HS-27A (cell line): ENCODE measurements at places on chromosomes 5 and 9.

- DNase-seq = no peak
Observed at GRCh38 chr5:73111536-73111935, 8.8 kb upstream of the TMEM171 start.

DNA sequence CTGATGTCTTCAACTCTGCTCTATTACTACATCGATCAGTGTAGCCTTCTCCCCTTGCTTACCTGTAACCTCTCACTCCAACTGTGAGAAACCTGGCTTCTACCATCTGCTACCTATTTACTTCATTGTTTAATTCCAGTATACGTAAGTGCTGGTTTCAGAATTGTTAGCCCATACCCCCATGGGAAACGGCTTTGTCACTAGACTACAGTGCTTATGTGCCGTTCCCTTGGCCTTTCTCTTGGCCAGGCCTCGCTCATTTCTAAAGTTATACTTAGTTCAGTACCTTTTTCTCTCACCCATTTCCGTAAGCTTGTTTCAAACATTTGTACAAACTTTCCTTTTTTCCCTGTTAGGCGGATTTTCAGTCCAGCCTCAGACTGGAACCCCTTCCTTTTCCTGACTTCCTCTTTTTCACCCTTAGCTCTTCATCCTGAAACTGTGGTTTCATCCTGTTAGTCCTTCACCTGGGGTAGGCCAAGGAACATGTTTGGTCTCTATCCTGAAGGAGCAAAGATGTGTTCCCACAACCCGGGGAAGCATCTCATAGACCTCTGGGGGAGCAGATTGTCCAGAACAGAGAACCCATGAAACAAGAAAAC is 21.7 kb downstream of the ALG2 start:
- DNase-seq = no peak

DNA sequence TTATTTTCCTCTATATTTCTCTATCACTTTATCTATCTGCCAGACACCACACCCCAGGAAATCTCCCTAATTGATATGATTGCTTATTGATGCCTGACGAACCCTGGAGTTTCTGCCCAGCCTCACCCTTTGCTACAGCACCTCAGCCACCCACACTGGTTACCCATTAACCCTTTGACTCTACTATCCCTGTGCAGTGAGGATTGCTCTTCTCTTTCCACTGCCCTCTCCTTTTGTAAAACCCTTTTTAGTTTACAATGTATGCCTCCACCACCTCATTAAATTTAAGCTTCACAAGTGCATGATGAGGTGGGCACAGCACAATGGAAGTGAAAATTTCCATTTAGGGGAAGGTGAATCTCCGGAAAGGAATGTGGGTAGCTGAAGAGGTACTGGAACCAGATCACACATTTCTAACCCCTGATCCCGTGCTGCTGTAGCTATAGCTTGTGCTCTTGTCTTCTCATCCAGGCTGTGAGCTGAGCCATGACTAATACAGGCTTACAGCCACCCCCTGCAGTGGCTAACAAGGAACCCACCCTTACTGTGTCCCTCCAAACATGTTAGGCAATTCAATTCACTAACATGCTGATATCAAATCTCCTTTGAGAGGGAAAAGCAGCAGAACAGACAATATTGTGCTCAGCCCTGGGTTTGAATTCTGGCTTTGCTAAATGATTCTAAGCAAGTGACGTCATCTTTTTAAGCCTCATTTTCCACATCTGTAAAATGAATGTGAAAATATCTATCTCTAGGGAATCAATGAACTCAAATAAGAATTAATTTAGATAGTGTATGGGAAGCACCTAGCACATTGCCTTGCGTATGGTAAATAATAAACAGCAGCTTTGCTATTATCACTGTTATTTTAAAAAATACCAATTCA is 186.9 kb upstream of the TRIM32 start:
- no peak for DNase-seq

DNA sequence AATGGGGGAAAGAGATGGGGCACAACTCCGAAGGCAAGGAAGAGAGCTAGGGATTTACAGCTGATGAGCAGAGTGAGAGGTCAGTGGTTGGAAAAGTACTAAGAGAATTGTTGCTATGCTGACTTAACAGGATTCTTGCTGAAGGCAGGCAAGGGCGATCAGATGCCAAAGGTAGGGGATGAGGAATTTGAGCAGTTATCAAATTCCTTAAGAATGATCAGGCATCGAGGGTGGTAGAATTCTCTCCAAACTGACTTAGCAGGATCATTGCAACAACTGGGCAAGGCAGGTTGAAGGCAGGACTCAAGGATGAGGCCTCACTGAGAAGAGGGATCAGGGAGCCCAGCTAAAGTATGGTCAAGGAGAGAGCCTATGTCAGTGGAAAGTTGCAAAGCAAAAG is 171.0 kb downstream of the HSD17B3 start:
- no peak for DNase-seq

GRCh38 chr5:137603356-137603755 is 104.2 kb upstream of the SPOCK1 start:
- DNase-seq = no peak

DNA sequence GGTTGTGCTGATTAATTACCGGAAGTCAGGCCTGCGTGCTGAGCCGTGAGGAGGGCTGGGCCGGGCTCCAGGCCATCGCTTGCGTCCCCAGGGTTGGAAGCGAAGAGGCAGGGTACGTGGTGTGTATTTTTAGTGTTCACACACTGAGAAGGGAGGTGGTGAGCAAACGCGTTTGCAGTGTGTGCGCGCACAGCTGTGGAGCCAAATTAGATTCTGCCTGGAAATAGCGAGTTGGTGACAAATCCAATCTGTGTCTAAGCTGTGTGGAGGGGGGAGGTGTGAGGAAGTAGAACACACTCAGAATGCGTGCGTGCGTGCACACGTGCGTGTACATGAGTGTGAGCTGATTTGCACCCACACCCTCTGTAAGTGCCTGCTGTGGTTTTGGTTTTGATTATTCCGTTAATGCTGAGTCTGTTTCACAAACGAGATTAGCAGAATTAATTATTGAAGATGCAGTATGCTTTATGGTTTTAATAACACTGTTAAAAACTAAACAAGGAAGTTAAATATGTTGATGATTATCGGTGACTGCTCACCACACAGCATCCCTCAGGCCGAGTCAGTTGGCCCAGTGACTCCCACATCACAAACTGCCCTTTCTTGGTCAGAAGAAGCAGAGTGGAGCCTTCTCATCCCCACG is 111.8 kb upstream of the FCN2 start:
- DNase-seq = no peak

GRCh38 chr5:53613061-53613460 is 52.6 kb downstream of the NDUFS4 start:
- no peak for DNase-seq

GRCh38 chr5:168022446-168023169 is 268.8 kb upstream of the WWC1 start:
- DNase-seq = no peak

DNA sequence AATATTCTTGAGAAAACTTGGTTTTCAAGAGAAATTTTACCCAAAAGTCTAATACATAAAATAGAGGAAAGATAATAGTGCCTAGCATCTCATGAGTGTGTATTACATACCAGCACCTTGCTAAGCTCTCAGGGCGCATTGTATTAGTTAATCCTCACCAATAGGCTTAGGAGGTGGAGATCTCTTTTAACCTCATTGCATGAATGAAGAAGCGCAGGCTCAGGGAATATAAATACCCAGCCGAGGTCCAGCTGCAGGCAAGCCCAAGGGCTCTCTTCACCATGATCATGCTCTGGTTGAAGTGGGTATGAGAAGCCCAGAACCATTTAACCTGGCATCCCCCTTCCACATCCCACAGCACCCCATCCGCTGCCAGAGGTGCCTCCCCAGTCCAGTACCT is 46.0 kb downstream of the CAMK2A start:
- no peak for DNase-seq

- DNase-seq = no peak
Observed at GRCh38 chr9:75601280-75601679, 289.2 kb upstream of the PCSK5 start.

- DNase-seq = no peak
Observed at GRCh38 chr9:136055715-136056545, 39.2 kb downstream of the NACC2 start.

- no peak for DNase-seq
Observed at GRCh38 chr5:126208691-126209090, 214.5 kb upstream of the GRAMD2B start.

DNA sequence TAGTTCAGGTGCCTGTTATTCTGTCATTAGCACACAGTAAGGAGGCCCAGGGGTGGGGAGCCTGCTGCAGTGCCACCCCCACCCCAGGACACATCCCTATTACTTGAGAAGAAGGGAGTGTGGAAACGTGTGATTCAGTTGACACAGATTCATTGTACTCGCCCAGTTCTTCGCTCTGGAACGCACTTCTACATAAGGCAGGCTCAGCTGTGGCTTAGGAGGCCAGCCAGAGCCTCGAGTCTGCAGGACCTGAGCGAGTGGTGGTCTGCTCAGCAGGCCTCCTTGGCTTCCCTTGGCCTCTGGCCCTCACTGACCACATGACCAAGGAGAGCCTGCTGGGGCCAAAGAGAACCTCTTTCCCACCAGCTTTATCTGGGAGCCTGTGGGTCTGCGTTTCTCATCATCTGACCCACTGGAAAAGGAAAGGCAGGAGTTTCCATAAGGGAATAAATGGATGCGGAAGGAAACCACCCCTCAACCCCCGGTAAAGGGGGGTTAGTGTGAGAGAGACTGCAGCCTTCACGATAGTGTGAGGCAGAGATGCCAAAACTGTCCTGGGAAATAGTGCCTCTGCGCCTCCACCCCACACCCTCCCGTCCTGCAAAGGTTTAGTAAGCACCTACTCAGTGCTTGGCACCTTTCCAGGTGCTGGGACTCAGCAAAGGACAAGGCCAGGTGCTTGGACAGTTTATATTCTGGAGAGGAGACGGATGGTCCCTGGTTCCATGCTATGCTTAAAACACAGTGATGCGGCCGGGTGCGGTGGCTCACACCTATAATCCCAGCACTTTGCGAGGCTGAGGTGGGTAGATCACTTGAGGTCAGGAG is 73.7 kb downstream of the PPARGC1B start:
- DNase-seq = no peak

GRCh38 chr9:69809304-69809863 is 11.2 kb upstream of the CFAP95 start:
- peak; percentile 4 for DNase-seq

- no peak for DNase-seq
Observed at GRCh38 chr5:132272311-132273210, 15.1 kb downstream of the PDLIM4 start.
